ENCODE measurements at places on chromosomes 16 and 17. TPM values are rescaled to one million over a fixed set of nuclear protein-coding genes. Genes with fewer than 3 reads are reported as not detected.

DNA sequence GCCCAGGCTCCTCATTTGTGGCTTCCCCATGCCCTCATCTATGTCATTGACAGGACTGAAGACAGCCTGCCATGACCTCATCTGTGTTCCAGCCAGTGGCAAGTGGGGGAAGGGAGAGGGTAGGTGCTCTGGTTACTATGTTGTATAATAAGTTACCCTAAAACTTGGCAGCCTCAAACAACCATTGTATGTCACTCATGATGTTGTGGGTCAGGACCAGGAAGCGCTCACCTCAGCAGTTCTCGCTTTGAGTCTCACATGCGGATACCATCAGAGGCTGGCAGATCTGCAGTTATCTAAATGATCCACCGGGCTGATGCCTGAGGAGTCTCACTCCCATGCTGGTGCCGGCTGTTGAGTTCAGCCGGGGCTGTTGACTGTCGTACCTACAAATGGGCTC is 89.0 kb upstream of the TMEM97 start:
- no peak for DNase-seq
- H3K36me3 ChIP-seq = no peaks in the 10 kb centered on the region
- H3K4me1 ChIP-seq = peaks cover 21% of the 10 kb centered on the region
- no peak overlapping the region for H3K27ac ChIP-seq
- H3K4me3 ChIP-seq = no peak overlapping the region
- peaks cover 7% of the 10 kb centered on the region for H3K27me3 ChIP-seq

NDUFAB1 gene
- 79.9 TPM for total RNA-seq

SYNGR3 gene
- 0.96 TPM for total RNA-seq

CD300LF gene
- total RNA-seq = not detected

GRCh38 chr16:21952040-21952792 is 945 bp upstream of the UQCRC2 start:
- H3K27ac ChIP-seq = peak overlapping the region; percentile 99
- peak; percentile 52 for DNase-seq
- H3K4me3 ChIP-seq = peak overlapping the region; percentile 100
- peaks cover 13% of the 10 kb centered on the region for H3K36me3 ChIP-seq
- peaks cover 22% of the 10 kb centered on the region for H3K4me1 ChIP-seq
- peaks cover 3% of the 10 kb centered on the region for H3K27me3 ChIP-seq

Measured in HFFc6 (cell line).